ENCODE measurements at places on chromosomes 11 and 22.

DNA sequence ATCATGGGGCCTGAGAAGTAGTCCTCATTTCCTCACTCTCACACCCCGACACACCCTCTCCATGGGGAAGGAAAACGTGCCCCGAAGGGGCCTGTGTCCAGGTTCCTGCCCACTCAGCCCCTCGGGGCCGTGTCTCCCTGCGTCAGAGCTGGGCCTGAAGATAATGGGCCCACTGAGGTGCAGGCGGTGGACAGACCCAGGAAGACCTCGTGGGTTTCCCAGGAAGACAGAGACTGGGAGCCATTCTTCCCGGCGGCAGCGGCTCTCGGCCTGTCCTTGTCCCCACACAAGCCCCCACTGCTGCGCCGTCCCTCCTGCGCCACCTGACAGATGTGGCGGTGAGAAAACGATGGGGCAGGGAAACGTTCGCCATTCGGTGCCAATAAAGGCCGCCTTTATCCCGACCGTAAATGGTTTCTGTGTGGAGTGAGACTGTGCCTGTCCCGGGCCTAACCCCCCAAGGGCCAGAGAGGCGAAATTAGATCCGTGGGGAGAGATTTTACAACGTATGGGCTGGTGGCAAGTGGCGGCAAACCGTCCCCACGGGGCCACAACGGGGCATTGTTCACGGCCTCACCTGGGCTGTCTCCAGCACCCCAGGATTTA, 89.0 kb downstream of the CDKN1C start:
- no peak for ATAC-seq

GRCh38 chr11:134564472-134565200, 152.6 kb upstream of the B3GAT1 start:
- no peak for ATAC-seq

- no peak for ATAC-seq
Observed at GRCh38 chr11:2039198-2039759, 41.6 kb upstream of the H19 start.

DNA sequence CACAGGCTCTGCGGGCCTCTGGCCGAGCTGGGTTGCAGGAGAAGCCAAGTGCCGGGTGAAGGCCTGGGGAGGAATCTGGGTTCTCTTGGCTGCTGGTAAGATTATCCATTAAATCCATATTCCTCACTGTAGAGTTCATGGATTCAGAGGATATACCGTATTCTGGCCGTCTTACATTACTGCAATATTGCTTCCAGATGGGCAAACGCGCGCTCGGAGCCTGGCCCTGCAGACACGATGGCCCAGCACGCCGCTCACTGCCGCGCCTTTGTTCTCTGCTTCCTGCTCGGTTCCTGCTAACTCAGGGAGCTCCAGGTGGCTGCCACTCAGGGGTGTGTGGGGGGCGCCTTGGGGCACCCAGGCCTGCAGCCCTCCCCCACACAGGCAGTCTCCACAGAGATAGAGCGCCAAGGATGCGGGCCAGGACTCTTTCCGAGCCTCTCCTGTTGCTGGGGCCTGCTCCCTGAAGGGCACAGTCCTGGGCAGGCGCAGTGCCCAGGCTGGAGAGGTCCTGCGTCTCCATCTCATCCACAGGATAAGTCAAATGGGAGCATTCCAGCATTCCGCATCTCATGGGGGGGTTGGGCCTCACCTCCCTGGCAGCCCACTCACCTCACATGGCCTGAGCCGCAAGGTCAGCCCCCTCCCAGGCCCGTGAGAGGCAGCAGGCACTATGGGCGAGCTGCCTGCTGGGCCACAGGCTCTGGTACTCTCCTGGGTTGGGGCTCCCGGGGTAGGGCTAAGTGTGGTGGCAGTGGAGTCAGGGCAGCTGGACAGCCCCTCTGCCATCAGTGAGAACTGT, 14.1 kb upstream of the KCNQ1OT1 start:
- ATAC-seq, result no peak

DNA sequence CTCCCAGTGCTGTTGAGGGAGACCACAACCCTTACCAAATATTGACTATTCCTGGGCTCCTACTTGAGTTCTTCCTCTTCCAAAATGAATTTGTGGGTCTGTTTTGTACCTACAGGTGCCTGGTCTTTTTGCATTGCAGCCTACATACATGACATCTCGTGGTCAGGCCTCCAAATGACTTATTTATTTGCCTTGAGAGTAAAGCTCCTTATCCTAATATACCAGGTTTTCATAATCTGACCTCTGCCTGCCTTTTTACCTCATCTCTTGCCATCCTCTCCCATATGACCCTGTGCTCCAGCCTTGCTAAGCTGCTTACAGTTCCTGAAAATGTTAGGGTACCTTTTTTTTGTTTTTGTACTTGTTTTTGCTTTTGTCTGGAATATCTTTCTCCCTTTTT, 130.4 kb downstream of the UVRAG start:
- ATAC-seq, result no peak

DNA sequence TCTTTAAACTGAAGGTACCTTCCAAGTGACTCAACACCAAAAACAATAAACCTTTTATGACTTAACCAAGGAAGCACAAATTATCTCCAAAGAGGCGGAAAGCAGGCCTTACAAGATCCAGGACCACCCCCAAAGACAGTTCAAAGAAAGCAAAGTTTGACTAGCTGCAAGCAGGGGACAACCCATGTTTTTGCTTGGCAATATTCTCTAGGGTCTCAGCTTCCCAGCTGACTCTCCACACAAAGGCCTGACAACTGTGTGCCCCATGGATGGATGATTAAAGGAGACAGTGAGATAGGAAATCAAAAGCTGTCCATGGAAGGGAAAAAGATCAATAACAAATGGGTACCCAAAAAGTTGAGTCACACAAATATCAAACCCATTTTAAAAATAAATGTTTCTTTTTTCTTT, 232.2 kb downstream of the DDX10 start:
- ATAC-seq, result no peak

- ATAC-seq, result no peak
Observed at GRCh38 chr11:100753172-100753543, 66.1 kb downstream of the ARHGAP42 start.

- no peak for ATAC-seq
Observed at GRCh38 chr11:122179961-122180834, 64.2 kb upstream of the BLID start.

GRCh38 chr22:28955817-28956216, 72.4 kb downstream of the ZNRF3 start:
- ATAC-seq, result peak; percentile 95

DNA sequence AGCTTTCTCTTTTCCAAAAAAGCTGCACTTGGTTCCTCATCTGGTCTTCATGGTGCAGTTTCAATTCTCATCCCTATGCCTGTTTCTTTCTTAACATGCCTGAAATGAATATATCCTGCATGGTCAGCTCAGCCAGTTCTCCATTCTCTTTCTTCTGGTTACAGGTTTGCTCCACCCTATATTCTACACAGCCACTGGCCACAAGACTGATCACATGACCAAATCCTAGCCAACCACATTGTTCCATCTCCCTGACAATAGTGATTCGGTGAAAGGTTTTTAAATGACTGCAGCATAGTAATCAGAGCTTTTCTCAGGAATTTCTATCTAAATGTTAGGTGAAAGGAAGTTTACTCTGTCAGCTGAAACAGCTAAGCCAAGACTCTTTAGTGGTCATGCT, 891.4 kb downstream of the METTL15 start:
- ATAC-seq, result no peak

GRCh38 chr22:29815580-29815979, 22.5 kb downstream of the ASCC2 start:
- ATAC-seq, result no peak

- no peak for ATAC-seq
Observed at GRCh38 chr22:36445158-36445668, 36.2 kb downstream of the TXN2 start.

DNA sequence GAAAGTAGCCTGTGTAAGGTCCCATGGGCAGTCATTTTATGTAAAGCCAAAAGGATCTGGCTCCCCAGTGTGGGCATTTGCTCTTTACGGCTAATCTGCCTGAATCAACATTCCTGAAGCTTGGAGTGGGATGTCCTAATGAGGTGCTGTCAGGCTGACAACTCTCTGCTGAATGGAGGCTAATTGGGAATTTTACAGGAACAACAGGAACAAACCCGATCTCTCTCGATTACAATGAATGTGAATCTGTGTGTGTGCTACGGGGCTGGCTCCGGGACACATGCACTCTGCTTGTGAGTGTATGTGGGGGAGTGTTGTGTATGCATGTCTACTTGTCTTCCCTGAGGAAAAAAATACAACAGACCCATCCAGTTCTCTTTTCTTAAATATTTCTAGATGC, 415.2 kb downstream of the TENM4 start:
- no peak for ATAC-seq
